ENCODE measurements at places on chromosomes 4 and X.

- peak; percentile 14 for DNase-seq
Measured at GRCh38 chr4:24763631-24764297, 31.6 kb upstream of the SOD3 start.

DNA sequence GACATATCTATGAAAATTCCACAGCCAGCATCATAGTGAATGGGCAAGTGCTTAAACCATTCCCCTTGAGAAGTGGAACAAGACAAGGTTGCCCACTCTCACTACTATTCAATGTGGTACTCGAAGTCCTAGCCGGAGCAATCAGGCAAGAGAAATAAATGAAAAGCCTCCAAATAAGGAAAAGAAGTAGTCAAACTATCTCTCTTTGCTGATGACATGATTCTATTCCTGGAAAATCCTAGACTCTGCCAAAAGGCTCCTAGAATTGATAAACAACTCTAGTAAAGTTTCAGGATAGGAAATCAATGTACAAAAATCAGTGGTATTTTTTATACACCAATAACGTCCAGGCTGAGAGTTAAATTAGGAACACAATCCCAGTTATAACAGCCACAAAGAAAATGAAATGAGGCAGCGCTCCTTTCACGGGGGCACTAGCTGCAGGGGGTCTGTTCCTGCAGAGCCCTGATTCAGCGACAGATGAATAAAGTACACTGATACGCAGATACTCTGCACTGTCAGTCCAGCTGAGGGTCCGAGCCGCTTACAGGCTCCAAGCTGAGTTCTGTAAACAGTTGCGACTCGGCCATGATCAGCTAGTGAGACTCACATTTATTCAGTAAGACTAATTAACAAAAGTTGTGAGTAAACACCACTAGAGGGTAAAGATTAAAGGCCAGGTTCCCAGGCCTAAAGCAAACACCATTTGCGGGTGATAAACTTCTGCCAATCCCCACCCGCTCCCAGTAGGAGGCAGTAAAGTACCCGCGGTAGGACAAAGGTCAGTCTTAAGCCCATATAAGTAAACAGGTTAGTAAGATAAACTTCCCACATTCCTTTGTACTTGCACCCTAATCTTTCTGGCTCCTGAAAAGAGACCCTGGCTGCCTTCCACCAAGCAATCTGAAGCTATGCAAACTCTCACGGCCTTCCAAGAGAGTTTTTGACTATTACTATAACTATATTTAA, 290.6 kb upstream of the GRID2 start:
- DNase-seq, result no peak

- no peak for DNase-seq
Measured at GRCh38 chrX:82723806-82724205, 784.3 kb upstream of the POU3F4 start.

DNA sequence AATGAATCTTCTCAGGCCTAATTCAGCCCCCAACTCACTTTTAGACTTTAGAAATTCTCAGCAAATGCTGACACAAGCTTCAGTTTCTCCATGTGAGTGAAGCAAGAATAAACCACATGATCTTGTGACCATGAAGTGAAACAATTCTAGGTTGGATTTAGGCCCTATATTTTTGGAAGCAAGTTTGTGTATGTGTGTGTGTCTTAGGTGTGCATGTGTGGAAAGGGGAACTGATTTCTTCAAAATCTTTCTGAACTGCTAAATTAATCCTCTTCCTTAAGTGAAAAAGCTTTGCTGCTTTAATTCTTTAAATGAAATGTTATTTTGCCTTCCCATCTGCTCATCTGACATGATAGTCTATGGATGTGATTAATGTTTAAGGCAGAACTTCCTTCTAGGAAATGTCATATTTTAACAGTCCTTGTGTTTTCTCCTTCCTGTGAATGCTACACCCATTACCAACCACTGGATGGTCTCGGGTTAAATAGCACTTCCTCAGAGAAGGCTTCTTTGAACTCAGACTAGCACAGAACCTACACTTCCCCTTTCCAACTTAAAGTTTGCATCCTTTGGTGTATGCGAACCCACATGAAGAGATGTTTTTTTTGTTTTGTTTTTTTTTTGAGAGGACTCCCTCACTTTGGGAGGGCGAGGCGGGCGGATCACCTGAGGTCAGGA, 1.2 kb upstream of the TMEM144 start:
- no peak for DNase-seq

DNA sequence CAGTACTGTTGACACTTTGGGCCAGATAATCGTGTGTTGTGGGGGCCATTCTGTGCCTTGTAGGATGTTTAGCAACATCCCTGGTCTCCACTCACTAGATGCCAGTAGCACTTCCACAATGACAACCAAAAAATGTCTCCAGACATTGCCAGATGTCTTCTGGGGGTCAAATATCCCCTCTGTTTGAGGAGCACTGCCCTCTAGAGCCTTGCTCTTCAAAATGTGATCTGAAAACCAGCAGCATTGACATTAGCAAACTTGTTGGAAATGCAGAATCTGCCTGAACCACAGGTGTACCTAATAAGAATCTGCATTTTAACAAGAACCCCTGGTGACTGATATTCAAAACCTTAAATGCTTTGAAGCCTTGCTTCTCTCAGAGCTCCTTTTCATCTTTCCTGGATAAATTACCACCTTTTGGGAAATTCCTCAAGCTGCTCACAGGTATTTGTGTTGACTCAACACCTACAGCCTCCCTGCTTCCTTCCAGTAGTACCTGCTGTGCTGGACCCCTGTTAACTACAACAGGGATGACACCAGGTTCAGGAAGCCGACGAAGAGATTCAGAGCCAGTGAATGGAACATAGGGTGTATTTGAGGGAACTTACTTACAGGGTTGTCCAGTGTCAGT, 459.0 kb upstream of the NR3C2 start:
- DNase-seq, result no peak

- peak; percentile 20 for DNase-seq
Measured at GRCh38 chr4:107044170-107044569, 8.1 kb upstream of the DKK2 start.

DNA sequence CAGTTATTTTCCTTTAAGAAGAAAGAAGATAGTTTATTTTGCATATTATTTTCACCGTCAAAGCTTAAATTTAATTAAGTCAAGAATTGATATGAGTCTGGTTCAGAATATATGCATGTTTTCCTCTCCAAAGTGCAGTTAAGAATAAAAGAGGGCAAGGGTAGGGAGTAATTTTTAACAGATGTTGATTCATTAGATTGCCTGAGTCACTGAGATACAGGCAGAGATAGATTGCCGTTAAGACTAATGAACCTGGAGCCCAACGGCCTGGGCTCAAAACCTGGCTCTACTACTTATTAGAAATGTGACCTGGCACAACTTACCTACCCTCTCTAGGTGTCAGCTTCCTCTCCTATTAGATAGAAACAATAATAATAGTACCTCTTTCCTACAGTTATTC, 1037.4 kb upstream of the PABPC4L start:
- DNase-seq, result no peak

DNA sequence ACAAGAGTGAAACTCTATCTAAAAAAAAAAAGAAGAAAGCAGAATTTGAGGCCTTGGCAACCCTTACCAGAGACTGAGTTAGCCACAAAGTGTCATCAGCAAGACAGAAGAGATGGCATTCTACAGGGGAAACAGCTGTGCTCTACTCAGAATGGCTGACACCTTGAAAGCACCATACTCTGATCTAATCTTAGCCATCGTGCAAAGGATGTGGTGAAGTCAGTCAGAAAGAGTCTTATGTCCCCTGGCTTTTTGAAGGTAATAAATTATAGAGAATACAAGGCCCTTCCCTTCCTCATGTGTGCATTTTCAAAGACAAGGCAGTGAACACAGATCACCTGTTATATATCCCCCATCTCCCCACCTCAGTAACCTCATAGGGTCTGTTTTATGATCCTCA, 13.2 kb downstream of the CLNK start:
- no peak for DNase-seq

GRCh38 chrX:150100261-150100660, 162.0 kb upstream of the EOLA2 start:
- DNase-seq, result no peak

GRCh38 chr4:155170569-155170968, 37.9 kb upstream of the NPY2R start:
- no peak for DNase-seq

- no peak for DNase-seq
Measured at GRCh38 chr4:82484996-82485783, 54.8 kb downstream of the ENOPH1 start.

DNA sequence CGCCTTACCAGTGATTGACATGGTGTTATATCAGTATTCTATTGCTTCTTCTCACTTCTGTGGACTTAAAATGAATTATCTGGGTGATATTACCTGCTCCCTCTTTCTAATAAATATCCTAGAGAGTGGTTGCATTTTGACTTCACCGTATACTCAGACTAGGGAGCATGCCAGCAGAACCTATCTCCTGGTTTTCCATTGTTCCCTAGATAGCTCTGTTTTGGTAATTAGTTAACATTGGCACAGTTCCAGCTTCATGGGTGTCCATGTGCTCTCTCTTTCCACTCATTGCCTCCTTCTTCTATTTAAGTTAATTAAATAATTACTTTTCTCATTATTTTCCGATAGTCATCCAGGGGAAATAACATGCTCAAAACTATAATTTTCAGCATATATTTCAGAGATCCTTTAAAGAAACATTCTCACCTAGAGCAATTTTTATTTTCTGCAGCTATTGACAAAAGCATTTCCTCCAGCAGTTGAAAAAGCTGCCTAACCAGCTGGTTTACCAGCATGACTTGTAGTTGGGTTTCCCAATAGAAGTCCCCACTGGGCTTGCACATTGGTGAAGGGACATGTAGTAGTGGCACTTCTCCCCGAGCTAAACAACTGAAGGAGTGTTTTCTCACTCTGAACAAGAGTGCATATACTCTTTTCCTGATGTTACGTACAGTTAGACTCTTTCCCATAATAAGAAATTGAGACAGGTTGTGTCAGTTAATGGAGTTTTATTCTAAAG, 27.9 kb upstream of the PAPSS1 start:
- DNase-seq, result peak; percentile 63

DNA sequence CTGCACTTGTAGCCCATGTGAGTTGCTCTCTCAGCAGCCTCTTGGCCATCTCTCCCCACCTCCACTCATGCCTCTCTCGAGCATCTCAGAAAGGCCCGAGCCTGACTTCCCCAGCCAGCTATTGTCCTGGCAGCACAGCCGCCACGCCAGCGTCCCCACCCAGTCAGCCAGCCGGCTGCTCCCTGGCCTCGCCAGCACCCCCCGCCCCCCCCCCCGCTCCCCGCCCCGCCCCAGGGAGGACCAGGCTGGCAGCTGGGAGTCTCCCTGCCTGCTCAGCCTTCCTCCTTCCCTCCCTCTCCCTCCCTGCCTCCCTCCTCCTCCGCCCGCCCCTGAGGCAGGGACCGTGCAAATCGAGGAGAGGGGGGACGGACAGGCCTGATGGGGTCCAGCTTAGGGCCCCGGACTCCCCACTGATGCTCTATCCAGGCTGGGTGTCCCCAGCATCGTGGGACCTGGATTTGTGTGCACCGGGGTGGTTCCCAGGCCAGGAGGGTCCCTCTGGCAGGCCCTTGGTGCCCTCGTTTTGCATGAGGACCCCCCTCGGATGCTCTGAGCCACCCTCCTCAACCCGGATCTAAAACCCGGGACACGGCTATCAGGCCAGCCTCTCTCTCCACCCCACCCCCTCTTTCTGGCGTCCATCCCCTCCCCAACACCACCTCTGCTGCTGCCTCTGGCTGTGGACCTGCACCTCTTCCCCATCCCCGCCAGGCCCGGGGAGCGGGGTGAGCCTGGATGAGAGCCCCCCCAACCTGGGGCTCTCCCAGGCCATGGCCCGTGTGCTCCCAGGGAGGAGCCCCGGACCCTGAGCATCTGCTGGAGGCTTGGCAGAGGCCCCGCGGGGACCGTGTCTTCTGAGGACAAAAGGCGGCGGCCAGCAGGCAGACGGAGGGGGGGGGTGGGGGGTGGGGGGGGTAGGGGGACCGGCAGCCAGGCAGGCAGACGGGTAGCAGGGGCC, at the start of gene GPR173:
GPR173 (plus strand) TSS at position 621 of the 958 bp plus-strand sequence. CDS start 27,833 bp downstream, outside the sequence.
- peak; percentile 63 for DNase-seq

DNA sequence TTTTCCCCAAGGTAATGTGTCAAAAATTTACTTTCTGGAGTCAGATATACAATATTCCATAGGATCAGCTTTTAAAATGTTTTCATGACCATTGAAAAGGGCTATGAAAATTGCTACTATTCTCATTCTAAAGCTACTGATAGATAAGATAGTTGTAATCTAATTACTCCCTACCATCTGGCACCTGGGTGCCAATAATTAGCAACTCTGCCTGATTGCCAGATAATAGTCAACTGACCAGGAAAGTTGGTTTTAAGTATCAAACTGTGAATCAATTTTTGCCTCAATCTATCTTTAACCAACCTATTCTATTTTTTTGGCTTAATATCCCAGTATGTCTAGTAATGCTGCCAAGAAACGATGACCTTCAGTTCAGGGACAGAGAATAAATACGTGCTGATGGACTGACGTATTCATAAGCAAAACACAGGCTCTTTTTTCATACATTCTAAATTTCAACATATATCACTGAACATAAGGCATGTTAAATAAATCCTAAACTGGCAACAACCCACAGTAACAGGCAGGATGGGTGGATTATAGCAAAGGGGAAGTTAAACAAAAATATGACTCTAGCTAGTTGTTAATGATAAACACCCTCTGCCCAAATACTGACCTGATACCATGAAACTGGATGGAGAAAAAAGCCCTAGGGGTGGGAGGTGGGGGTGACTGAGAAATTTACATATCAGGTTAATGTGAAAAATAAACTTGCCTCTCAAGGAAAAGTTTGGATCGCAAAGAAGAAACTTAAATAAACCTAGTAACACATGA, 18.2 kb downstream of the SH3RF1 start:
- DNase-seq, result no peak

GRCh38 chr4:93320356-93320755, 508.2 kb upstream of the ATOH1 start:
- no peak for DNase-seq

GRCh38 chr4:38366456-38366855, 297.5 kb upstream of the KLF3 start:
- DNase-seq, result peak; percentile 14

DNA sequence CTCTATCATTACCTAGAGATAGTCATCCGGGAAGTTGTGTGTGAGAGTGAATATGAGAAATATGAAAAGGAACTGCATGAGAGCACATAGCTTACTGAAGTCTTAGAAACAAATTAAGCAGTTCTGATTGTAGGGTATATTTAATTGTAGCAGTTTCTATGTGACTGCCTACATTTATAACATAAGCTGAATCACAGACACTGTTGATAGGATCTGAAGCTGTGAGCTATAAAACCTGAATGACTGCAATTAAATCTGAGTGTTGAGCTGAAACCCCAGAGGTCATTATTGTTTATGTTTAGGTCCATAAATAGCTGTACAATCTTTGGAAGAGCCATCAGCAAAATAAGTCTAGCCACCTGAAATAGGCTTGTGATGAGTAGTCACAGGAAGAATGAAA, 210.1 kb upstream of the CXCL13 start:
- DNase-seq, result no peak

DNA sequence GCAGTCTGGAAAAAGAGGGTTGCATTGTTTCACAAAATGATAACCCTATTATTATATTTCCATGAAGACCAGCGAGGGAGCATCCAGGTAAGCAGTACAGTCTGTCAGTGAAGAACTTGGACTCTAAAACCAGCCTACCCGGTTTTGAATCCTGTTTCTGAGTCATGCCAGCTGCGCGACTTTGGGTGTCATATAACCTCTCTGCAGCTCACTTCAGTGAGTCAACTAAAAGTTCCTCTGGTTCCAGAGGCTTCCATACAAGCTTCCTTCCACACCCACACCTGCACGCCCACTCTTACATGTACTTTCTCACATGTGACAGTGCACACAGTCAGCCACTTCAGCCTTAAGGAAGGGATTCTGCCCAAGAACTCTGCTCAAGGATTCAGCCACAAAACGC, 49.8 kb upstream of the PRPS2 start:
- peak; percentile 86 for DNase-seq
